ENCODE measurements at places on chromosomes 12 and 14.

DNA sequence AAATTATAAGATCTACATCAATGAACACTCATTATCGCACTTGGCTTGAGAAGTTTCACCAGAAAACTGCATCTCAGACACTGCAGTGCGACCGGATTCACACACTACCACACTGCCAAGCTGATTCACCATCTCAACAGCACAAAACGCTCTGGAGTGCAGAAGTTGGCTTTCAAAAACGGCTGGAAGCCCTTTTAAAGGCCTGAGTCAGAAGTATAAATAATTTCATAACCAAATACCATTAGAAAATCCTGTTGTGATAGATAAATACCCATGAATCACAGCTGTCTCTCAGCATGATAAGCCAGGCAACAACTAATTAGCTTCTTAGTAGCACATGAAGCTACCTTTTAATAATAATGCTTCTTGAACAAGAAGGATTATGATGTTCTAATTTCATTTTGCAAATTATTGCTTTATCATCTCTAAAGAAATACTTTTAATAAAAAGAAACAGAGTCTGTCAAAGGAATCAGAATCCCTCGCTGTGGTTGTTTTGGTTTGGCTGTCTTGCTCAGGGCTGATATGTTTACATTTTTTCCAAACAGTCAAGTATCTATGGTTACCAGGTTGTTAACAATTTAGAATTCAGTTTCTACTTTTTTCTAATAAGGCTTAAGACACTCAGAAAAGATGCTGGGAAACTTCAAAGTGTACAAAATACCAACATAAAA lies 51.2 kb downstream of the SLC2A13 start:
- no peak for DNase-seq

DNA sequence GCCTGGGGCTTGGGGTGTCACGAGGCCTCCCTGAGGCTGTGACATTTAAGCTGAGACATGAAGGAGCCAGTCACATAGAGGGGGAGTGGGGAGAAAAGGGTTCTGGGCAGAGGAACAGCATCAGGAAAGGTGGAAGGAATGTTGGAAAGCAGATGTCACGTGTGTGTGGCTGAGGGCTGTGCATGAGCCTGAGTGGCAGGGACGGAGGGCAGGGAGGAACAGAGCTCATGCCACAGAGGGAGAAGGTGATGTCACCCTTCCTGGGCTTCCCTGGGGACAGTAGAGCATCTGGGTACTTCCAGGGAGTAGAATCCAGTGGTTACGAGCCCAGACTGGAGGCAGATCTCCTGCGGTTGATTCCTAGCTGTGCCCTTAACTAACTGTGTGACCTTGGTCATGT lies 32.0 kb upstream of the JDP2 start:
- no peak for DNase-seq

DNA sequence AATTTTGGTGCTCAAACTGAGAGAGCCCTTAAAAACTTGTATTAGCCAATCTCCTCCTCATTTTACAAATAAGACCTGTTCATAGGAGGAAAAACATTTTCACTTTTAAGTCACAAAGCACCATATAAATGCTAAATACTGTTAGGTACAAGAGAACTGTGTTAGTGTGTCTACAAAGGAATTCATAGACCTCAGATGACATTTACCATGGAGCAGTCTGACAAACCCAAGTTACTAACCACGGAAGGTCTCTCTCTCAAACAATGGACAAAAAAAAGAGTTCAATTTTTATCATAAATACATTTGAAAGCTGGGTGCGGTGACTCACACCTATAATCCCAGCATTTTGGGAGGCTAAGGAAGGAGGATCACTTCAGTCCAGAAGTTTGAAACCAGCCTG lies 10.0 kb downstream of the SBNO1 start:
- no peak for DNase-seq

- no peak for DNase-seq
Measured at GRCh38 chr12:132517740-132518100, 27.8 kb downstream of the FBRSL1 start.

DNA sequence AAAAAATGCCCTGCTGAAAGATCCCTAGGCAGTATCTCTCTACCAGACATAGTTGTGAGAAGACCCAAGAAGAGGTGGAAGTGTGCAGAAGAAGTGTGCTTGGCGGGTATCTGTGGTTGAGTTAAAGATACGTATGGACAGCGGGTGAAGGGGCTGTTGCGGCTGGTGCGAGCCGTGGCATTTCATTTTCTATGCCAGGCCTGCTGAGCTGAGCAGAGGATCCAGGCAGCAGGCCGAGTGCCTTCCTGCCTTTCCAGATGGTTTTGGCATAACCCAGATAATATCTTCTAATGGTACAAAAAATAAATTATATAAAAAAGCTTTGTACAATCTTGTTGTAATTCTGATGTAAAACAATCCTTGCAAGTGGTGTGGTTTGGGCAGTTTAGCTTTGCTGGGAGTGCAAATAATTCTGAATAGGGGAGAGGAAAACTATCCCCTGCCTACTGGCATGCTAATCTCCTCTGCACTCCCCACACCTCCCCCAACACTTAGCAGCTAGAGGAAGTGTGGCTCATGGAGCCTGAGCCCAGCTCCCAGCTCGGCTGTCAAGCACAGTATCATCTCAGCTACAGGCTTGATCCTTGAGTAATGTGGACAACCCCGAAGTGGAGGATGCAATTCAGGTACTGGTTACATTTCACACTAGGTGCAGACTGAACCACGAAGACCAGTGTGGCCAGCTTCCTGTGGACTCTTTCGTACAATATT lies 168.9 kb downstream of the VRK1 start:
- no peak for DNase-seq

DNA sequence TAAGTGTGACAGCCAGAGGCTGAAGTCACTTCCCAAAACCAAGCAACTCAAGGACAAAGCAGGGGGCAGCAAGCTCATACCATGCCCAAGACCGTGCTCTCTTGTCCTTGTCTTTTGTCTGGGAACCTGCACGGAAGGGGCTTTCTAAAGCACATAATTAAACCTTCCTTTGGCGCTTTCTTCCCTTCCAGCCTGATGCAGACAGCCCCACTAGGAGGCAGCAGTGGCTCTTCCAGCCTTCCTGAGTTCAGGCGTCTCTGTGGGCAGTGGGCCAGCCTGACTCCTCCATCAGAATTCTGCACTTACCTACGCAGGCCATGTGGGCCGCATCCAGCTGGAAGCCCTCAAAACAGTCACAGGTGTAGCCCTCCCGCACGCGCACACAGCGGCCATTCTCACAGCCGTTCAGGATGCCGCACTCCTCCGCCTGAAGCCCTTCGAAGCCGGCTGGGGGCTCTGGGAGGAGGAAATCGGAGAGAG lies 7.6 kb downstream of the ISCA2 start:
- no peak for DNase-seq
